Activated T-cell treated with anti-CD3 and anti-CD28 coated beads, Interleukin-2, amount 50 U/mL, for 48 hours (primary cell): ENCODE measurements at places on chromosomes 1 and 21.

DNA sequence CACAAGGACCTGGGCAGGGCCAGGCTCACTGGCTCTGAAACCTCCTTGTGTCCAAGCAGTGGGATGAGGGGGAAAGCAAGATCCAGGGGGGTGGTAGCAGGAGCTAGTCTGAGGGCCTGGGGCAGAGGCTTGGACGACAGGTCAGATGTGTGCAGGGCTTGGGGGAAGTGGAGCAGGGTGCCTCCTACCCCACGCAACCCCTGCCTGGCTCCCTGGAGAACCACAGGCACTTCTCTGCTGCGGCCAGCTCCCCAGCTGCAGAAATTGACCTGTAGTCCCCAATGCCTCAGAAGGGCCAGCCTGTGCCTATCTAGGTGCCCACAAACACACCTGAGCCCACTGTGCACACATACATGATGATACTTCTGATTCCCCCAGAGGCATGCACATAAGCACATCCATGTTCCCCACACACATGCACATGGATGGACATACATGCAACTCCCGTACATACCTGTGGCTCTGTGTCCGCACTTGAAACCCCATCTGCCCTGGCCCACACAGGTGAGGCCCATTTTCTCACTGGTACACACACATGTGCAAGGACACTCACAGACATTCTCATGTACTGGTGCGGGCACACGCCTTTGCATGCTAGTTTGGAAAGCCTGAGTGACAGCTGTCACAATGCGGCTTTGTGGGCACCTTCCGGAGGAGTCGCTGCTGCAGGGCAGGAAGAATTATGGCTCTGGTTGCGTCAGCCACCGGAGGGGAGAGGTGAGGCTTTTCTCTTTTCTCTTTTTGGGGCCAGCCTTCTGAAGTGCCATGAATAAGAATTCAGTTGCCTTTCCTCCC lies 247.2 kb upstream of the CSF3R start:
- no peak for DNase-seq

DNA sequence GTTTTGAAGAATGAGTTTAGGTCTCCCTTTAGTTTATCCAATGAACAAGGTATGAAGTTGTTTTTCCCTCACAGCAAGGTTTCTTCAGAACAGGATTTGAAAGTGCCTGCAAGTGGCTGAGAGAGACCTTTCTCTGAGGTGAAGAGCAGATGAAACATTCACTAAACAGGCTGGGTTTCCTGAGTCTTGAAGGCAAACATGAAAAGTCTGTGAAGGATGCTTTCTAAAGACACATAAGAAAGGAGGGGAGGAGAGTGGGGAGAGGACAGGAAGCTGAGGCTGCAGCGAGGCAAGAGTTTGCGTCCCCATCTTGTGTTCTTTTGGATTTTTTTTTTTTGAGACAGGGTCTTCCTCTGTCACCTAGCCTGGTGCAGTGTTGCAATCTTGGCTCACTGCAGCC lies 95.7 kb upstream of the SIM2 start:
- DNase-seq: no peak

- no peak for DNase-seq
Measured at GRCh38 chr1:109335091-109335490, 28.3 kb upstream of the MYBPHL start.

- DNase-seq: peak; percentile 69
Measured at GRCh38 chr1:93908394-93909145, 660 bp downstream of the GCLM start.

DNA sequence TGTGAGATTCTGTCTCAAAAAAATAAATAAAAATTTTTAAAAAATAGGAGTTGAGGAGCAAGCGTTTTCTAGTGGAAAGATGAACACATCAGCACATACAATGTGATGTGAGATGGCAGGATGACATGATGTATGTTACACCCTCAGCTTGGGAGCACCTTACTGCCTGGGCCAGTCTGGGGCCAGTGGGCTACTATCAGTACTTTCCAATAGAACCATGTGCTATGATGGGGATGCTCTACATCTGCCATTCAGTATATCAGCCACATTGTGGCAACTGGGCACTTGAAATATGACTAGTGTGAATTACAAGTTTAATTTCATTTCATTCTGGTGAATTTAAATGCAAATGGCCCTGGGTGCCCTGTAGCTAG lies 156.0 kb downstream of the PGBD5 start:
- no peak for DNase-seq

GRCh38 chr1:25796811-25797458 lies 3.1 kb upstream of the SELENON start:
- DNase-seq: peak; percentile 96

- DNase-seq: peak; percentile 63
Measured at GRCh38 chr1:234970731-234971476, 157.7 kb downstream of the TOMM20 start.

DNA sequence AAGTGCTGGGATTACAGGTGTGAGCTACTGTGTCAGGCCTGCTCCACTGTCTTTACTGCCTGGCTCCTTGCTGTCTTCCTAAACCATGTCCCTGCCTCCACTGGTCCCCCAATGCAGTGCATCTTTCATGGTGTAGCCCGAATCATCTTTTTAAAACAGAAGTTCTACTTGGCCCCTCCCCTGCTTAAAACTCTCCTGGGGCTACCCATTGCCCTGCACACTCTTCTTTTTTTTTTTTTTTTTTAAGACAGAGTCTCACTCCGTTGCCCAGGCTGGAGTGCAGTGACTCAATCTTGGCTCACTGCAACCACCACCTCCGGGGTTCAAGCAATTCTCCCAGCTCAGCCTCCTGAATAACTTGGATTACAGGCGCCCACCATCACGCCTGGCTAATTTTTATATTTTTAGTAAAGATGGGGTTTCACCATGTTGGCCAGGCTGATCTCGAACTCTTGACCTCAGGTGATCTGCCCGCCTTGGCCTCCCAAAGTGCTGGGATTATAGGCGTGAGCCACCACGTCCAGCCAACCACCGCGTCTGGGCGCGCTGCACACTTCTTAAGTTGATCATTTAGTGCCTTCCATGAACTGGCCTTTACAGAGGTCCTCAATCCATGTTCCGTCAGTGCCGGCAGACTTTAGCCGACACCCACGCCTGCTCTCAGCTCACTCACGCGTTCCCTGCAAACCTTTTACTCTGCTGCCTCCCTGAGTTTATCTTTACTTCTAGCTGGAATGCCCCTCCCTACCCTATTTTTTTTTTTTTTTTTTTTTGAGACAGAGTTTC lies 2.4 kb downstream of the FCN3 start:
- no peak for DNase-seq

- DNase-seq: no peak
Measured at GRCh38 chr1:12279728-12280464, 50.1 kb downstream of the VPS13D start.

DNA sequence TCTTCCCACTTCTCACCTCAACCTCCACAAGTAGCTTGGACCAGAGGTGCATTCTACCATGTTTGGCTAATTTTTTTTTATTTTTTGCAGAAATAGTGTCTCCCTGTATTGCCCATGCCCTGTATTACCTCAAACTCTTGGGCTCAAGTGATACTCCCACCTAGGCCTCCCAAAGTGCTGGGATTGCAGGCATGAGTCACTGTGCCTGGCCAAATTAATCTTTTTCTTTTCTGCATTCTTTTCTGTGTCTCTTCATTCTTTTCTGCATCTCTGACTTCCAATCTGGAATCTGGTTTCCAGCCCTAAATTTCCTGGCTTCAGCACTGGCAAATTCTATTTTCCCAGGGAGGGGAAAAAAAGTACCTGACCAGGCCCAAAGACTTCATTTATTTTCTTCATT lies 31.2 kb upstream of the TACSTD2 start:
- no peak for DNase-seq

DNA sequence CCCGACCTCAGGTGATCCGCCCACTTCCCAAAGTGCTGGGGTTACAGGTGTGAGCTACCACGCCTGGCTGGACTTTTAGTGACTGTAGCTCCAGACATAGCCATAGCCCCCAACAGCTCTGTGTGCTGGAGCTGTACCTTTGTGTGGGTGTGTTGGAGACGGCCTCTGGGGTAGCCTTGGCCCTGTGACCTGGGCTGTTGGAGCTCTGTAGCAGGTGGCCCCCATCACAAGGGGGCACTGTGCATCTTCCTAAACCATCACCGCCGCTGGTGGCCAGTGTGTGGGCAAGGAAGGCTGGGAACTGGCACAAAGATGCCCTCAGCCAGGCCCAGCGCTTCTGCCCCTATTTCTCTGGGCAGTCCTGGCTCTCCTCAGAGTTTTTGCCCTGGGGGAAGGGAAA lies 38.4 kb upstream of the FOXO6 start:
- peak; percentile 54 for DNase-seq

DNA sequence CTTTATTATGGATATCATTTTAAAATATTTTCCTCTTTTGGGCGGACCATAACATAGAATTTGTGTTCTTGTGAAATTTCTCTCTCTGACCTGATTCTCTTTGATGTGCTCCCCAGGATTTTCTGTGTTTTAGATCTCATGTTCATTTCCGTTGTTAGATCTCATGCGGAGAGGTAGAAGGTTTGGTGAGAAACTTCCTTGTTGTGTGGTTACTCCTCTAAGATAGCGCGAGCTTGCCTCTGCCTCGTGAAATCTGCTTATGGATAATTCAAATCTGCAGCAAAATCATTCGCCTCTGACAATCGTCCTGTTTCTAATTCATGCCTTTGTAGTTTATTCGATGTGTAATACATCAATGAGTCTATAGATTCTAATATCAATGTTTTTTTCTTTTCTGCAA lies 580.4 kb downstream of the USP25 start:
- no peak for DNase-seq

GRCh38 chr1:109493227-109493626 lies 667 bp upstream of the CYB561D1 start:
- no peak for DNase-seq

DNA sequence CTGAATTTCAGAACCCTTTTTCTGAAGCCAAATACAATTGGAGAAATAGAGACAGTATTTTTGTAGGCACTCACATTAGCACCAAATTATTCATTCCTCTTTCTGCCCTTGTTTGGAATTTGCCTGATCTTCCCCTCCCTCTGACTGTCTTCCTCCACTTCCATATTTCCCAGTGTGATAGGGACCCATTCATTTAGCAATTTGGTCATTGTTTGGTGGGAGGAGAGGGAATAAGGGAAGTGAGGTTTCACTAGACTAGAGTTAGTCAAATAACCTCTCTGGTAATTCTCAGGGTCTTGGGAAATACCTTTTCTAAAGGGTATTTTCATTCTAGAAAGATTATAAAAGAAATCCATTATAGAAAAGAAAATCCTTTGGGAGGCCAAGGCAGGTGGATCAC lies 31.0 kb upstream of the MTMR11 start:
- no peak for DNase-seq

DNA sequence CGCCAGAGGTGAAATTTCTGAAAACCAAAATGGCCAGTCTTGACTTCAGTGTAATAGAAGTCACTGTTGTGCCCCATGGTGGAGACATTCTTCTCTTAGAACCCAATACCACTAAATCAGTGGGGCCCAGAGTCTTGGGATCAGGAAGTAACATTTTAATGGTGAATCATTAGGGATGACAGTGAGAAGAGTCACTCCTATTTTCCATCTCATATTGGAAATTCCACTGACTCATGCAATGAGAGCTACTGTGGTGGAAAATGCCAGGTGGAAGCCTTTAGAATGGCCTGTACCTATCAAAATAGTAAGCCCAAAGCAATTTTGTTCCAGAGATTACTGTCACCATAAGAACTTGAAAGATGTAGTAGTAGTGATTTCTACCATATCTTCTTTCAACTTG lies 20.6 kb upstream of the PPM1J start:
- DNase-seq: no peak

GRCh38 chr1:235972311-235972689 lies 92.6 kb downstream of the NID1 start:
- DNase-seq: no peak

- DNase-seq: no peak
Measured at GRCh38 chr1:98458511-98459485, 202.7 kb upstream of the SNX7 start.

- DNase-seq: no peak
Measured at GRCh38 chr1:36097693-36098585, 9.2 kb downstream of the ADPRS start.

DNA sequence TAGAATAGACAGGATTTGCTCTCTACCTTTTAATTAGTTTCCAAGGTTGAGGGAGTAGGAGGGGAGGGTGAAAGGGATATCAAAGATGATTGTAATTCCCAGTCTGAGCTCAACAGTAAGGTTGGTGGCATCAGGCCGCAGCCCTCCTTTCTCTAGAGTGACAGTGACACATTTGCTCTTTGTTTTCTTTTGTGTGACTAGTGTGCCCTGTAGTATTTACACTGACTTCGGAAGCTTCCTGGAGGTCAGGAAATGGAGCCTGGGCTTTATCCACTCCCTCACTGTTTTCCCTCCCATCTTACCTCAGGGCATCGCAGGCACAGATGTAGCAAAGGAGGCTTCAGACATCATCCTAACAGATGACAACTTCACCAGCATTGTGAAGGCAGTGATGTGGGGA lies 44.7 kb upstream of the LAX1 start:
- no peak for DNase-seq

GRCh38 chr1:202172015-202172355 lies 11.6 kb upstream of the PTPN7 start:
- no peak for DNase-seq

- peak; percentile 57 for DNase-seq
Measured at GRCh38 chr1:247118946-247119446, 14.8 kb upstream of the ZNF669 start.

DNA sequence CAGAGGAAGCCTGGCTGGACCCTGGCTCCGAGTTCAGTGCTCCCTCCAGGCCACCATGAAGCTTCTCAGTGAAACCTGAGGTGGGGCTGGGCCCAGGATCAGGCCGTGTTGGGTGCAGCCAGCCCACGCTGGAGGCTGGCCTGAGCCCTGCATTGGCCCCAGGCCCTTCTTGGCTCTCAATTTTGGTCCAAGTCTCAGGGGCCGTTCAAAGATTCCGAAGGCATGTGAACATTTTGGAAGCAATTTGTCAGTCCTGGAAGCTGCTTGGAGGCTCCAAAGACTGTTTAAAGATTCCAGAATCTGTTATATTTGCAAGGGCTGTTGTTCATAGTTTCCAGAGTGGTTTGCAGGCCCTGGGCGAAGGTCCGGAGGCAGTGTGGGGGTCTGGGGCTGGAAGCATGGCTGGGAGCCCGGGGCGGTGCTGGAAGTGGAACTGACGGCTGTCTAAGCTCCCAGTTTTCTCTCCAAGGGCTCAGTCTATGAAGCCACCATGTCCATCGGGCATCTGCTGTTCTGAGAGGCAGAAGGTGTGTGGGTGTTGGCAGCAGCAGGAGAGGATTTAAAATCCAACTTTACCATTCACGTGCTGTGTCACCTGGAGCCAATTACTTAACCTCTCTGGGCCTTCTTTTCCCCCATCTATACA lies 104.9 kb downstream of the EPHB2 start:
- DNase-seq: no peak

GRCh38 chr1:180751921-180752320 lies 120.1 kb downstream of the XPR1 start:
- no peak for DNase-seq
